Stimulated activated CD4-positive, alpha-beta T cell treated with anti-CD3 and anti-CD28 coated beads, Interleukin-15, amount 100 ng/mL, for 48 hours (primary cell): ENCODE measurements at places on chromosomes 1 and 21.

GRCh38 chr1:240152611-240153297 lies 61.1 kb downstream of the FMN2 start:
- DNase-seq: no peak

DNA sequence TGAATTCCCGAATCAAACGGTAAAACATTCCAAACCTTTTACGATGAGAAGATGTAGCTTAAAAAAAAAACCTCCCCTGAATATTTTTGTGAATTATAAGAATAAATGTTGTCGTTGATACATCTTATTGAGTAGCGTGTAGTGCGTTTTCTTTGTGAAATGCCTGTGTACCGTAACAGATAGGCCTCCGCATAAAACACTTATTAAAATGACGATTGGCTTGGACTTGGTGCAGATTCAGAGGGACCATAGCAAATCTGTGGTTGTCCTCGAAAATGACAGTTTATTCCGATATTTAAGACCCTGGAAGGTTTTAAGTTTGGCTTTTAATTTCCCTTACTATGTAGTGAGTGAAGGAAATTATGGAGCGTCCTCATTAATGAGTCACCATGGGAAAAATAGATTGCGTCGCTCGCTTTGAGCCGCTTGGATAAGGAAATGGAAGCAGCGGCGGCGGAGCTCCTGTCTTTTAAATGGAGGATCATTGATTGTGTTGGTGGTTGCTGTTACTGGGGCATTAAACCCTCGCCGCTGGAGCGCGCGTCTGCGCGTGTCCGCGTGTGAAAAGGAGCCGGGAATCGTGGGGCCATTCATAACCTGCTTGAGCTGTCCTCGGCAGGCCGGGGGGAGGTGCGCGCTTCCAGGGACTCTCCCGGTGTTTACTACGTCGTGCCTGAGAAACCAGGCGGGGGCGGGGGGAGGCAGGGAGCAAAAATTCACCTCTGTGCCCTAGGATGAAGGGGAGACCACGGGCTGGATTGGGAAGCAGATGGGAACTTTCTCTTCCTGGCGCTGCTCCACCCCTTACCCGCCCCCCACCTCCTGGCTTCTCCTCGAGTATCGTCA lies 1.6 kb downstream of the SPEN start:
- DNase-seq: peak; percentile 68

- DNase-seq: no peak
Observed at GRCh38 chr1:162389971-162390370, 8.4 kb downstream of the C1orf226 start.

DNA sequence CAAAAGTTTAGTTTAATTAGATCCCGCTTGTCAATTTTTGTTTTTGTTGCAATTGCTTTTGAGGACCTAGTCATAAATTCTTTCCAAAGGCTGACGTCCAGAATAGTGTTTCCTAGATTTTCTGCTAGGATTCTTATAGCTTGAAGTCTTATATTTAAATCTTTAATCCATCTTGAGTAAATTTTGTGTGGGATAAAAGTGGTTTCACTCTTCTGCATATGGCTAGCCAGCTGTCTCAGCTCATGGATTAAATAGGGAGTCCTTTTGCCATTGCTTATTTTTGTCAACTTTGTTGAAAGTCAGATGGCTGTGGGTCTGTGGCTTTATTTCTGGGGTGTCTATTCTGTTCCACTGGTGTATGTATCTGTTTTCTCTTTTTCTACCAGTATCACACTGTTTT lies 801.3 kb upstream of the ADGRL4 start:
- no peak for DNase-seq

DNA sequence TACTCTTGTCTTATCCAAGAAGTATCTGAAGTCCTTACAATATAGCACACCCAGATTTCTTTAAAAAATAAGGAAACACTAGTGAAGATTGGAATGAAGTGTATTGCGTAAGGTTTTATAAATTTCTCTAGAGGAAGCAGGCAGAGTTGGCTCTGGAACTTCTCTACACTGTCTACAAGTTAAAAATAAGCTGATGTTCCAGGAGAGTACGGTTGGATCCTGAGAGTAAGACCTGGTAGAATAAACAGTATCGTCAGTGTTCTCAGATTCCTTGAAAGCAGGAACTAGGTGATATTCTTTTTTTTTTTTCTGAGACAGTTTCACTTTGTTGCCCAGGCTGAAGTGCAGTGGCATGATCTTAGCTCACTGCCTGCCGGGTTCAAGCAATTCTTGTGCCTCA lies 107.9 kb downstream of the USP25 start:
- DNase-seq: no peak

DNA sequence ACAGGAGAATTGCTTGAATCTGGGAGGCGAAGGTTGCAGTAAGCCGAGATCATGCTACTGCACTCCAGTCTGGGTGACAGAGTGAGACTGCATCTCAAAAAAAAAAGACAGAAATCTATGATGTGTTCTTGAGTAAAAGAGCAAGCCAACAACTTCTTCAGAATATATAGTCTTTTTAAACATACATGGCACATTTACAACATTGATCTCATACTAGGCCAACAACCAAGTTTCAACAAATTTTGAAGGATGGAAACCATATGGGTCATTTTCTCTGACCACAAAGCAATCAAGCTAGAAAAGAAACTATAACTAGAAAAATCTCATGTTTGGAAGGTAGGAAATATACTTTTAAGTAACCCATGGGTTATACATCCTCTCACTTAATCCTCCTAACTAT lies 38.3 kb downstream of the PAFAH2 start:
- no peak for DNase-seq

DNA sequence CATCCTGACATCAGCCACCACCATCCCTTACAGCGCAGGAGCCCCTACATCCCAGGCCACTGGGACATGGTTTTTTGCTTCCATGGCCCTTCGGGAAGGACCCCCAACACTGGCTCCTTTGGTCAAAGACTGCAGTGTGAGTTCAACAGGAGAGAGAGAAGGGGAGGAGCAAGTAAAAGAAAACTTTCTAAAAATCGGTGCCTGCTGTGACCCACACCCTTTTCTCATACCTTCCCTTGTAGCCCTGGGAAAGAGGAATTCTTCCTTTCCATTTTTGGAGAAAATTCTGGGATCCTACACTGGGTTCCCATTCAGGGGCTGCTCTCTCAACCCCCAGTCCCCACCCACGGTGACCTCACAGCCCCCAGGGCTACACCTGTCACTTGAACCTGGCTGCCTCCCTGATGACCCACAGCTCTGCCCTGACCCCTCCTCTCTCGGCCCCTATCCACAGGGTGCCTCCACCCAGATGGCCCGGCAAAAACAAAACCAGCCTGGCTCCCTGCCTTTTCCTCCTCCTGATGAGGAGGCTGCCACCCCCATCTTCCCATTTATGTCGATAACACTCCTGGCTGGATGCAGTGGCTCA lies 7.6 kb downstream of the PADI4 start:
- DNase-seq: no peak
